ENCODE measurements at places on chromosomes 3 and 15.

DNA sequence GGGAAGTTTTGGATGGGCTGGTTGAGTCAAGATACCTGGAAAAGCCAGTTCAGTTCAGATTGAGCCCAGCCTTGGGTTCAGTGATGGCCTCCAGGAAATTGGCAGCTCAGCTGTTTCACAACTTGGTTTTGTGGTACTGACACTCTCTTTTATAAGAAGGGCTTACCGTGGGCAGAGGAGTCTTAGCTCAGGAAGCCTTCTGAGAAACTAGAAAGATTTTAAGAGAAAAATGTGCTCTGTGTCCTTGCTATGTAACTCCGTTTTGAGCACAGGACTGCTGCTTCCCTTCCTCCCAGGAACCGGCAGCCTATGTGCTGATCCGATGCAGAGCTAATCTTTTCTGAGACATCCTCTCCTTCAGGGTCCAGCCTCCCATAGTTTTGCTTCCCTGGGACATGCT is 46.6 kb upstream of the RASGRP1 start:
- DNase-seq, result no peak

GRCh38 chr3:156389449-156389950 is 165.4 kb downstream of the SSR3 start:
- no peak for DNase-seq

DNA sequence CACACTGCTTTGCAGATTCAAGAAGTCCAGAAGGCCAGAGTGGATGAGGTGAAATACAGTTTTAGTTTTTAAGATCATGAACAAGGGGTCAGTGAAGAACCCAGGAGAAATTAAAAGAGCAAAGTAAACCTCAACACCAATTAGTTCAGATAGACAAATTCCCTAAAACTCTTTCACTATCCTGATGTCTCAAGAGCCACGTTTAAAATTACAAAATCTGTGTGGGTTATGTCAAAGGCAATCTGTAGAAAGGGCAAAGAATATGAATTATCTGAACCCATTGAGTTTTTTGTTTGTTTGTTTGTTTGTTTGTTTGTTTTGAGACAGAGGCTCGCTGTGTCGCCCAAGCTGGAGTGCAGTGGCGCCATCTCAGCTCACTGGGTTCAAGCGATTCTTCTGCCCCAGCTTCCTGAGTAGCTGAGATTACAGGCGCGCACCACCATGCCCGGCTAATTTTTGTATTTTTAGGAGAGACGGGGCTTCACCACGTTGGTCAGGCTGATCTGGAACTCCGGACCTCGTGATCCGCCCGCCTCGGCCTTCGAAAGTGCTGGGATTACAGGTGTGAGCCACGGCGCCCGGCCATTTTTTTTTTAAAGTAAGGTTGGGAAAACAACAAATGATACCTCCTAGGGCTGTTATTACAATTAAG is 32.1 kb upstream of the ST3GAL6 start:
- DNase-seq, result no peak

DNA sequence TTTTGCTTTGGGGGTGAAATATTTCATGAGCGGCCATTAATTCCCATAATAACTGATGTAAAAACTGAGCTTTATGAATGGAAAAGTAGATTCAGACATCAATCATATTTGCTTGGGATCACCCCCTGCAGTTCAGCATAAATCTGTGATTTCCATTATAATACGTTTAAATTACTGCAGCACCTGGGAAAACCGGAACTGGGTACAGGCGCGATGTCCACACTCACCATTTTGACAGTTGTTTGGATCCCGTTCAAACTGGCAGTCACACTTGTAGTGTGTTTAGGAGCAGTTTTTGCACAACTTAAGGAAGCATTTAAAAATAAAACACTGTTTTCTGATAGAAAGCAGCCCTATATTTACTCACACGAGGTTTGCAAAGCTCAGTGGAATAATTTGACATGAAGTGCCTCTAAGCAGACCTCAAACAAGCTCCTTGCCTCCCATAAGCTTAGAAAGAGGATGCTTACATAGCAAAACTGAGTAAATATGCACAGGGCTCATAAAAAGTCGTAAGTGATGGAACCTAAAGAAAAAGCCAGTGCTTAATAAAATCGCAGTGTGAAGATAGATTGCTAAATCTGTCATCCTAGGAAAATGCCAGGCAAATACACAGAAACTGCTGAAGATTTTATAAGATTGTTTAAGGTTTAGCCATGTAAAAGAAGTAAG is 377.6 kb downstream of the PTPRG start:
- DNase-seq, result no peak

GRCh38 chr3:126135406-126136076 is 44.8 kb downstream of the ALDH1L1 start:
- no peak for DNase-seq

GRCh38 chr3:67324554-67324953 is 326.4 kb downstream of the KBTBD8 start:
- no peak for DNase-seq

GRCh38 chr3:45679805-45680204 is 9.4 kb upstream of the SACM1L start:
- no peak for DNase-seq

- DNase-seq, result peak; percentile 20
Measured at GRCh38 chr15:66994927-66995656, 70.3 kb upstream of the SMAD3 start.

Data from GM04504 (cell line).